Activated CD4-positive, alpha-beta memory T cell treated with anti-CD3 and anti-CD28 coated beads for 36 hours (primary cell): ENCODE measurements at places on chromosomes 5 and 9. TPM values are rescaled to one million over a fixed set of nuclear protein-coding genes. Genes with fewer than 3 reads are reported as not detected.

PCYOX1L gene
- 24.0 TPM for total RNA-seq

CDC20B gene
- total RNA-seq = not detected

ADGRV1 gene
- not detected for total RNA-seq

DNA sequence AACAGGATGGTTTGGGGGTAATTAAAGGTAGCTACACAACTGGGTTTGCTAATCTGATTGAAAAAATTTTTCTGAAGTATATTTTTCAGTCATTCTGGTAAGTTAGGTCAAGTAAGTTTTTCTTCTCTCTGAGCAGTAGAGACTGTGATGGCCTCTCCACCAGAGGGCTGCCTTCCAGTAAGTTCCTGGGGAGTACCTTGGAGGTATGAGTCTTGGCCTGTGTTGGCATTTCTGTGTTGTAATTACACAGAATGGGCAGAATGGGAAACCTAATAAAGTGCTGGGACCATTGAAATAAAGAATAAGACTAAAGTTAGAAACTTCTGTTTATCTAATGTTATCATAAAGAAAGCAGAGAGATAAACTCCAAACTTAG lies 430.8 kb downstream of the ARHGEF28 start:
- DNase-seq = no peak

GRCh38 chr5:56307714-56308333 lies 74.7 kb upstream of the ANKRD55 start:
- no peak for DNase-seq

GRCh38 chr5:35938568-35939227 lies at the start of gene CAPSL:
TSS of gene CAPSL (minus strand) at chr5:35938622. CDS start at chr5:35921120, 17,502 bp downstream.
- no peak for DNase-seq

DNA sequence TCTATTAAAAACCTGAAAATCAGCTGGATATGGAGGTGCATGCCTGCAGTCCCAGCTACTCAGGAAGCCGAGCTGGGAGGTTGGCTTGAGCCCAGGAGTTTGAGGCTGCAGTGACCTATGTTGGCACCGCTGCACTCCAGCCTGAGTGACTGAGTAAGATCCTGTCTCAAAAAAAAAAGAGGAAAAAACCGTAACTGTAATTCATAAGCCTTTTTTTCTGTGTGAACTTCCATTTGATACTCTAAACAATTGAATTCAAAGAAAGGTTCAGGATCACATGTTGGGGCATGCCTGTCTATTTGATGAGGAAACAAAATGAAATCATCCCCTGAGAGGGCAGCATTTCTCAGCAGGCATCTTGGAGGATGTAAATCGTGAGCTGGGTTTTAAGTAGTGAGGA lies 38.8 kb downstream of the ITGA2 start:
- DNase-seq = no peak

GRCh38 chr9:130030651-130031127 lies 12.3 kb downstream of the FNBP1 start:
- peak; percentile 32 for DNase-seq
